ENCODE measurements at places on chromosomes 12 and 14.

DNA sequence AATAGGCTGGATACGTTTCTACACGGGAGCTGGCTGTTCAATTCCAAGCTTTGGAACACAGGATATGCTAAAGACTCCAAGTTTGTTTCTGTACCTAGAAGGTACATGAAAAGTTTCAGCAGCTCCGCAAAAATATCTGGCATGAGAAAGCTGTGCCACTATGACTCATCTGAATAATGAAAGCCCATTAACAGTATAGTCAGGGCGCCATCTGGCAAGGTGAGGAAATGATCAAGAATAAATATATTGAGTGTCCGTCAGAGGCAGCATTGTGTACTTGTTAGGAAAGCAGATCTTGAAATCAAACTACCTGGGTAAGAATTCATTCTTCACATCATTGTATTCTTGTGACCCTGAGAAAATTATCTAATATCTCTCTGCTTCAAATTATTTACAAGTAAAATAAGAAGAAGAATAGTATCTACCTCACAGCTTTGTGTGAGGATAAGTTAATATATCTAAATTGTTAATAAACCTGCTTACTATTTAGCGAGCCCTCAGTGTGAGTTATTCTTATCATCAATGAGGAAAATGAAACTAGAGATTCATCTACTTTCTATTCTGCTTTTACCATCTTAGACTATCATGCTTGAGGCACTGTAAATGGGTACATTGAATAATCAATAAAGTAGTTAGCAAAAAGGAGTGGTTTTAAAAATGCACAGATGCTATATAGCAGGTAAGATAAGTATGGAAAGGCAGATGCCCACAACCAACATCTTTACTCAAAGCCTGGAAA, 53.5 kb downstream of the FSCB start:
- DNase-seq: no peak

DNA sequence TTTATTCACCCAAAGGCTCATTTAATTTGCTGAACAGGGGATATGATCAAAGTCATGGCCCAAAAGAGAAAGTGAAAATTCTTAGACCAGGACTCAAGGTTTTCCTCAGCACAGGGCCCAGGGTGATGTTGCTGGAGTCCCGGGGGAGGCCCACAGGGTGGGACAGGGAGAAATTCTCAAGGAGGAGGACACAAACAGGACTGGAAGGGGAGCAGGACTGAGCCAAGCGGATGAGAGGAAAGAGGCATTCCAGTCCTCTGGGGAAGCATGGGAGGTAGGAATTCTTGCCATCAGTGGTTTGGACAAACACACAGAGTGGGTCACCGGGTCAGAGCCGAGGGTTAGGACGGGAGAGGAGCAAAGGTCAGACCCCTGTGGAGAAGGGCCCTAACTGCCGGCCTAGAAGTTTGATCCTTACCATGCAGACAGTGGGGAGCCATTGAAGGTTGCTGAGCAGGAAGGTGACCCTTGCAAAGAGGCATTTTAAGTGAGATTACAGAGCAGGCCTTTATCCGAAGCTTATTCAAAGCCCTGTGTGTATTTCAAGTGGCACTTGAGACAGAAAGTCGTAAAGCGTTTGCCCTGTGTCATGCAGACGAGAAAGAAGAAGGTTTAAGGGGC, 68.4 kb upstream of the PTGR2 start:
- DNase-seq: no peak

- DNase-seq: no peak
Observed at GRCh38 chr14:105581551-105582341, 55.4 kb downstream of the TMEM121 start.

- DNase-seq: no peak
Observed at GRCh38 chr12:131133015-131133905, 179.6 kb downstream of the ADGRD1 start.

DNA sequence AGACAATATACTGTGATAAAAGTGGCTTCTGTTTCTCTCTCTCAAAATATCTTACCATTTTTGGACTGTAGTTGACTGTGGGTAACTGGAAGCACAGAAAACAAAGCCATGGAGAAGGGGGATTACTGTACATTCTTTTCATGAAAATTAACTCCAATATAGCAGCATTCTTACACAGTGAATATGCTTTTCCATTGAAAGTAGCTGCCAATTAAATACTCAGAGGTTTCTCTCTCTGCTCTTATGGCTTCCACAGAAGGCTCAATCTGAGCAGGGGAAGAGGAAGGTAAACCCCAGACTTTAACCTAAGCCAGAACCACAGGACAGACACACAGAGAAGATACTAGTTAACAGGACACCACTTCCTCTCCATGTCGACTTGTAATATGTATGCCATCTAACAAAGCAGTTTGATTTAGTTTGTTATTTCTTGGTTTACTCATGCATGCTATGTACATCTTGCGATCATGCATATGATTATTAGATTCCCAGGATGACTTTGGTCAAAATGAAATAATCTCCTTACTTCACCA, 150.2 kb downstream of the SSPN start:
- no peak for DNase-seq

GRCh38 chr12:99370421-99371138, 277.0 kb upstream of the GARIN6 start:
- DNase-seq: no peak

DNA sequence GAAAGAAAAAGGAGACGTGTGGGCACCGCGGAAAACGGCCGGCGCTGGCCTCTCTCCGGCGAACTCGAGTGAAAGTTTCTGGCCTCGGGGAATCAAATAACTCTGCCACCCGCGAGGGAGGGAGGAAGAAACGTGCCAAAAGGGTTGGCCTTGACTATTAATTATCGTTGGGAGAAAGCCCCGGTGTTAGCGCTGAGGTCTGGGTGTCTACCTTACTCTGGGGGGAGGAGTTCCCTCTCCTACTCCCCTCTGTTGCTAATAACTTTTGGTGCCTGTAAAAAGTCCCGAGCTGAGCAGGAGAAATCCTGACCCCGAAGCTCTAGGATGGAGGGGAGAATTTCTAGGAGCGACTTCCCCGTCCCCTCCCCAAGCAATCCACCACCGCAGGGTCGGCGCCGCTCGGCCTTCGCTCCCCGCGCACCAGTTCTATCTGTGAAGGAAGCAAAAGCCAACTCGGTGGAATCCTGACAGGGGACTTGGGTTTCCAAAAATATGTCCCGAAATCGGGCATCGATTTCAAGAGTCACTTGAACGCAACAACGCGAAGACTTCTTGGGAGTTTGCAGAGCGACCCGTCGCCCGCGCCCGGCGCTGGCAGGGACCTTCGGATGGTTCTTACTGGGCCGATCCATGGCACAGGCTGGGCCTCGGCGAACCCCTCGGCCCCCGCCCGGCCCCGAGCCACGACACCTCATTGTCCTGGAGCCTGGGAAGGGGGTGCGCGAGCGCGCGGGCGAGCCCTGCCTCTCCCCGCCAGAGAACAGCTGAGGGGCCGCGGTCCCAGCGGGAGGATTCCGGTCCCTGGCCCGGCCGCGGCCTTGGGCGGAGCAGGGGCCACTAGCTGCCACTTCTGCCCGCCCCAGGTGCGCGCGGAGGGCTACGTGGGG, 1.7 kb downstream of the OTX2 start:
- no peak for DNase-seq

- no peak for DNase-seq
Observed at GRCh38 chr14:105641075-105641937, 114.9 kb downstream of the TMEM121 start.

DNA sequence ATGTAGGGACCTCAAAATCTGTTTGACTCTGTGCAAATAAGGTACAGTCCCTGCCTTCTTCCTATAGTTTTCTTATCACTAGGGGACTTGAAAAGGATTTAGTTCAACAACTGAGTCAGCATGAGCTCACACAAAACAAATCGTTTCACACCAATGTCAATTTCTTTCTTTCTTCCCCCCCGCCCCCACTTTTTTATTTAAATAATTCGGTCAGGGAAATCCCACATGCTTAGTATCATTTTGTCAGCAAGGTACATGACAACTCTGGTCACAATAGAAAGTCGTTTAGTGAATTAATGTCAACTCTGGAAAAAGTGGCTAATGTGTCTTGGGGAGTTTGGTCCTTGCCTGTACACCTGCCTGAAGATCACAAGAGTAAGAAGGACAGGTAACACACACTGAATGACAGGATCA, 232.2 kb upstream of the PLEKHG7 start:
- no peak for DNase-seq

GRCh38 chr12:53118751-53119300, 15.5 kb downstream of the SOAT2 start:
- no peak for DNase-seq

GRCh38 chr14:50943943-50944646, at the start of gene PYGL:
TSS of gene PYGL (minus strand) at chr14:50944483. CDS start at chr14:50944403, 80 bp downstream.
- no peak for DNase-seq

Measured in stimulated activated CD8-positive, alpha-beta memory T cell treated with anti-CD3 and anti-CD28 coated beads, Interleukin-15, amount 100 ng/mL, for 1 hour (primary cell).